ENCODE measurements at places on chromosomes 4 and X.

- DNase-seq, result no peak
Observed at GRCh38 chr4:5365071-5366008, 314.1 kb downstream of the STK32B start.

- DNase-seq, result no peak
Observed at GRCh38 chr4:118740869-118741268, 55.7 kb downstream of the METTL14 start.

DNA sequence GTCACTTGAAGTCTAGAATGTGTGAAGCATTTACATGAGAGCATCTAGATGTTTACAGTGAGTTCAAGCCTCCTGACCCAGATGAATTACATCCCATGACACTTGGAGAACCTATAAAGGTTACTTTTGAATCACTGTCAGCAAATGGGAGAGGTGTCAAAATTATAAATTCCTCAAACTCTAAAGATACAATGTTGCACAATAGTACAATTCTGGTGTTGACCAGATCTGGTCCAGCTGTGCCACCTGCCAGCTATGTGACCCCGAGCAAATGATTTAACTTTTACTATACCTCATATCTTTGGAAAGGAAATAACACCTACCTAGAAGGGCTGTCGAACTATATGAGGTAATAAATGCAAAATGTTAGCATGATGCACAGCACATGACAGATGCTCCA is 69.8 kb downstream of the JADE1 start:
- no peak for DNase-seq

- DNase-seq, result no peak
Observed at GRCh38 chr4:122005064-122005755, 53.4 kb upstream of the TRPC3 start.

DNA sequence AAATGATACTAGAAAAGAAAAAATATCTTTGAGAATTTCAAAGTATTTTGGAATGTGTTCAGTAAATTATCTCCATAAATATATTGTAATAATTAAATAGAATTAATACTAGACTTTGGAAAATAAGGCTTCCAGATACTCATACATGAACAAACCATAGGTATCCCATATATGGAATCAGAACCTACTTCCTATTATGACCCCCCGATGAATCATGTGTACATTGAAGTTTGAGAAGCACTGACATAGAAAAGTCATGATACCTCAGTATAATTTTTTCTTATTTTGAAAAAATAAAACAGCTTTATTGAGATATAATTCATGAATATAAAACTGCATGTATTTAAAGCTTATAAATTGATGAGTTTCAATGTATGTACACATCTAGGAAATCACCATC is 27.2 kb upstream of the SMARCA5 start:
- DNase-seq, result no peak

DNA sequence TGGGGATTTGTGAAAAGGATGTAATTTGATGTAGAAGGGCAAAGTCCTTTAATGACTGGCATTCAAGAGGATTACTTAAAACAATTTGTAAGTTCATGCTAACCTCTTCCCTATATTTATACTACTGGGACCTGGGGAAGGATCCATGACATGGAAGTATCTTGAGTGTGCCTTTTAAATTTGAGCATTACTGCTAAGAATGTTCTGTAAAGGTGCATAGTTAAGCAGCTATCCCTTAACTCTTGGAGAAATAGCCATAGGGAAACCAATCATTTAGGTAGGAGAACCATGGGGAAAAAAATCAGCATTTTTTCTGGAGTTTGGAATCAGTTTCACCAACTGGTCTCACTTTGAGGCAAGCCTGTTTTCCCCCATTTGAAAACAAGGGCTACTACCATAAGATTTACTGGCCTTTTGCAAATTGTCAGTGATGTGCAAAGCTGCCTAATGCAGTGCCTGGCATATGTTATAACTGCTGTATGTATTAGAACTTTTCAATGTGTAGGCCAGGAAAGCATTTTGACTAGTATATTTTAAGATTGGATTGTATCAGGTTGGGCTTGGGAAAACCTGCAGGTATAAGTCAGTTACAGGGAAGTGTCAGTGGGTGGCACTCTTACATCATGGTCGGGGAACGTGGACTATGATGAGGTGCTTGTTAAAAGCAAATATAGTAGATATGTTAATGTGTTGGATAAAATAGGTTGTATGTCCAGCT is 72.1 kb downstream of the PRSS12 start:
- DNase-seq, result no peak

DNA sequence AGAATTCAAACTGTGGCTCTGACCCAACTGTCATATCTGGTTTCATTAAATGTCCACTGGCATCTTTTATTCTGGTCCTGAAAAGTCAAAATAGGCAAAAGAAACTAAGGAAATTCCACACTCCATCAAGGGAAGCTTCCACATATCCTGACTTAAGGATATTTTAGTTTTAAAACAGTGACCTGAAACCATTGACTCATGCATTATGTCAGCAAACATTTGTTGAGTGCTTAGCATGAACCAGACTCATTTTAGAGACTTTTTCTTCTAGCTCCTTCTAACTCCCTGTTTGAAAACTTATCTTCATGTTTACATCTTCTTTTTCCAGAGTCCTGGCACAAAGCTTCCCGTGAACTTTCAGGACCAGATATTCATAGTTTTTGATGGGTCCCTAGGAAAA is 6.9 kb upstream of the CXCL1 start:
- no peak for DNase-seq

DNA sequence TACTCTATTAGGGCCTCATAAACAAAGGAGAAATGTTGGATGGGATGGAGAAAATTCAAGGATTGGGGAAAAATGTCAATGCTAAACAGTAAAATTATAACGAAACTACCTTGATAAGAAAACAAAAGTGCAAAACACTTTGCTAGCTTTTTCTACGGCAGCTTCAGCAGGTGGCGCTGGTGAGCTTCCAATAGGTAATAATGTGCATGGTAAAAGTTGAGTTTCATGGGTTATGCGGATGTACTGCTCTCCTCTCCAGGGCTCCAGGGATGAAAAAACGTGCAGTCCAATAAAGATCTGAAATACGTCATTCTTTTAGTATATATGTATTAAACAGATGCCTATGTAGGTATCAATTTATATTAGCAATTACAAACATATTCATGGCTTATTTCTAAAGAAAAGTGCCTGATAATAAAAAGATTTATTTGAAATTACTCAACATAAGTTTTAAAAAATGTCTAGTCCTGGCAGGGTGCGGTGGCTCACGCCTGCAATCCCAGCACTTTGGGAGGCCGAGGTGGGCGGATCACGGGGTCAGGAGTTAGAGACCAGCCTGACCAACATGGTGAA is 239.6 kb downstream of the GRXCR1 start:
- DNase-seq, result peak; percentile 3

- no peak for DNase-seq
Observed at GRCh38 chr4:108581083-108581482, 39.3 kb upstream of the RPL34 start.

- DNase-seq, result no peak
Observed at GRCh38 chr4:36712013-36712412, 430.6 kb downstream of the DTHD1 start.

DNA sequence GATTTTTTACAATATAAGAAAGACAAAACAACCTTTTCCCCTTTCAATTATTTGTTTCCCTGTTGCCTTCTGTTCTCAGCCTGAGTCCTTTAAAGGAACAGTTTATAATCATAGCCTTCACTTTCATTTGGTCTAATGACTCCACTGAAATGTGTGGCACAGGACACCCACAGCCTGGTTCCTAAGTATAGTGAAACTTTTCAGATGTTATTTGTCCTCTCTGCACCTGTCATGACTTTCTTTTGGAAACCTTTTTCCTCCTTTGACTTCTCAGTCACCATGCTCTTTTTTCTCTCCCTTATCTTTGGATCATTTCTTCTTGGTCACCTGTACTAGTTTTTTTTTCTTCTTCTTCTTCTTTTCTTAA is 237.8 kb upstream of the ANXA3 start:
- no peak for DNase-seq

DNA sequence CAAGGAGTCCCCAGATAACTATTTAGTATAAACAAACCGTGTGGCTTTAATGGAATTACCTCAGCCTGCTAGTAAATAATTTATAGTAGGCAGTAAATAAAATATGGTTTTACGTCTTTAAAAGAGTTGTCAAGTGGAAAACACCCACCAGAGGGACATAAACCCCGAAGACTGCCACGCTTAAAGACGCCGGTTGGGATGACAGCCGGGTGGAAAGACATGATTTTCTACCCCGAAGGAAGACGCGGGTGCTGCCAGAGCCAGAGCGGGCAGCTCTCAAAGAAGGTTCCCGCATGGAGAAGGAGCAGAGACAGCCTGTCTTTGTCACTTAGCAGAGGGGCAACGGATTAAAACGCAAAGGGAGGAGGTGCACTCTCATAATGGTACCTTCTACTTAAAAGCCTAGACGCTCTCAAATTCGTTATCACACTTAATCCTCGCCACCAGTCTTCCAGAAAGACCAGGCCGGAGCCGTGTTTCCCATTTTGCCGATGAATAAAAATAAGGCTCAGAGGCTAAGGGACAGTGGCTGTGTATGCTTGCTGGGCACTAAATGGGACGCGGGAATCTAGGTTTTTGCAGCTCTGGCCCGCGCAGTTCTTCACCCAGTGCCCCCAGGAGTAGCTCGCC is 140.5 kb upstream of the ZIC3 start:
- no peak for DNase-seq

DNA sequence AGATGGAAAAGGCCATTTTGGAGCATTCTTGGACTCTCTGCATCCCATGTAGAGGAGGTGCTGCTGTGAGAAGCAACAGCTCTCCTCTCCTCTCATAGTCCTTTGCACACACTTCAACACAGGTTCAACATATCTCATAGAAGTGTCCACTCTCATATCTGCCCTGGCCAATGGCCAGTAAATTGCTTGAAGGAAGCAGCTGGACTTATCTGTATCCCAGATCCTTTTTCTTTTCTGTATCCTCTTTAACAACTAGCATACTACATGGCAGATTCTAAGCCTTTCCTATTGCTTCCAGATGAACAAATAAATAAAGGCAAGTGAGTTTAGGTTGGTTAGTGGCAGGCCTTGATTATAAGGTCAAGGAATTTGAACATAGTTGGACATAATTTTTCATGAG is 122.0 kb downstream of the HS6ST2 start:
- no peak for DNase-seq

DNA sequence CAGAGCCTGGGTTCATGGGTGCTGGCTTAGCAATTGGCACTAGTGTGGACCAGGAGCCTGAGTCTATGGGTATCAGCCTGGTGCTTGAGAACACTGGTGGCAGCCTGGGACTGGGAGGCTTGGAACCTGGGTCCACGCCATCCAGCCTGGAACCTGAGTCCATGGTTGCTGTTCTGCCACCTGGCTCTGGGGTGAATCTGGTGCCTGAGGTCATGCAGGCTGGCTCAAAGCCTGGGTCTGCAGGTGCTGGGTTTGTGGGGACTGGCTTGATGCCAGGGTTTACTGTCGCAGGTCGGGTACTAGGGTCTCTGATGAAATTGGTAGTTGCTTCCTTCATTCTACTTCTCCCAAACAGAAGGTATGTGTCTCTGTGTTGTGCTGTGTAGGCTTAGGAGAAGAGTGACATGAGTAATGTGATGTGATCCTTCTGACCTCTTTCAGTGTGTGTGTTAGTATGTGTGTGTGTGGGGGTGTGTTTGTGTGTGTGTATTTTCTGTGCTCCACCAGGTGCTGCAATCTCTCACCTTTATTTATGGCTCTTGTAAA is 517.0 kb upstream of the EPHA5 start:
- no peak for DNase-seq

- DNase-seq, result no peak
Observed at GRCh38 chrX:110394651-110395050, 36.0 kb downstream of the RTL9 start.

DNA sequence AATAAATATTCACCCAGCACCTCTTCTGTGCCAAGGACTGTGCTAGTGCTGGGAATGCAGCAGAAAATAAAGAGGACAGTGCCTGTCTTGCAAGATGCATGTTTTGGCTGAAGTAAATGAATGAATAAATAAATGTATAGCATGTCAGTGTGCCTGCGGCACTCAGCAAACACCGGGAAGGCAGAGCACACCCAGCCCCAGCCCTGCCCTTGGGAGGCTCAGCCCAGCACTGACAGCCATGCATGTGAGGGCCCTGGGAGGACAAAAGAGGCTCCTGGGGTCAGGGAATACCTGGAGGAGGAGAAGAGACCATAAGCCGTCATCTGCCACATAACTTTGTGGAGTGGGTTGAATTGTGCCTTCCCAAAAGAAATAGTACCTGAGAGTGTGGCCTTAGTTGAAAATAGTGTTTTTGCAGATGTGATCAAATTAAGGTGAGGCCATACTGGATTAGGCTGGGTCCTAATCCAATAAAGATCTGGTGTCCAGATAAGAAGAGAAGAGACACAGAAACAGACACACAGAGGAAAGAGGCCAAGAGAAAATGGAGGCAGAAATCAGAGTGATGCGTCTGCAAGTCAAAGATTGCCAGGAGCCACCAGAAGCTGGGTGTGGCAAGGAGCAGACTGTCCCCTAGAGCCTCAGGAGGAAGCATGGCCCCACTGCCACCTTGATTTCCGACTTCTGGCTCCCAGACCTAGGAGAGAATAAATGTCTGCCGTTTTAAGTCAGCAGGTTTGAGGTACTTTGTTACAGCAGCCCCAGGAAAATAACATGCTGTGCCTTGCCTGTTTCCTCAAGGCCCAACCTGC is 16.3 kb downstream of the C4orf50 start:
- DNase-seq, result no peak

DNA sequence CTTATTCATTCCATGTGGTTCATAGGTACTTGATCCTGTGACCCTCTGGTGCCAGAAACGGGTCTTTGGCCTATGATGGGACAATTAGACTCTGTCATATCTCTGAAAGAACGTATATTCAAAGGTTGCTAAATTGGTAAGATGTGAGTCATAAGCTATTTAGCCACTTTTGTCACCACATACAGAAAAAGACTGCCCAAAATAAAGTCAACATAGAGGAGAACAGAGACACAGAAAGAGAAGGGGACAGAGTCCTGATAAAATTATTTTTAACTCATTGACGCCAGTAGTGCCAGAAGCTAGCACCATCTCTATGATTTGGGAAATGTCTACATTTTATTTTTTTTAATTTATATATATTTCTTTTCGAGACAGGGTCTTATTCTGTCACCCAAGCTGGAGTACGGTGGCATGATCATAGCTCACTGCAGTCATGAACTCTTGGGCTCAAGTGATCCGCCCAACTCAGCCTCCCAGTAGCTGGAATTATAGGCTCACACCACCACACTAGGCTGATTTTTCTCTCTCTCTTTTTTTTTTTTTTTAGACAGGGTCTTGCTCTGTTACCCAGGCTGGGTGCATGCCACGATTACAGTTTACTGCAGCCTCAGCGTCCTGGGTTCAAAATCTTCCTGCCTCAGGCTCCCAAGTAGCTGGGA is 92.1 kb upstream of the COX18 start:
- DNase-seq, result no peak

GRCh38 chrX:113980953-113981352 is 602.9 kb upstream of the HTR2C start:
- no peak for DNase-seq

DNA sequence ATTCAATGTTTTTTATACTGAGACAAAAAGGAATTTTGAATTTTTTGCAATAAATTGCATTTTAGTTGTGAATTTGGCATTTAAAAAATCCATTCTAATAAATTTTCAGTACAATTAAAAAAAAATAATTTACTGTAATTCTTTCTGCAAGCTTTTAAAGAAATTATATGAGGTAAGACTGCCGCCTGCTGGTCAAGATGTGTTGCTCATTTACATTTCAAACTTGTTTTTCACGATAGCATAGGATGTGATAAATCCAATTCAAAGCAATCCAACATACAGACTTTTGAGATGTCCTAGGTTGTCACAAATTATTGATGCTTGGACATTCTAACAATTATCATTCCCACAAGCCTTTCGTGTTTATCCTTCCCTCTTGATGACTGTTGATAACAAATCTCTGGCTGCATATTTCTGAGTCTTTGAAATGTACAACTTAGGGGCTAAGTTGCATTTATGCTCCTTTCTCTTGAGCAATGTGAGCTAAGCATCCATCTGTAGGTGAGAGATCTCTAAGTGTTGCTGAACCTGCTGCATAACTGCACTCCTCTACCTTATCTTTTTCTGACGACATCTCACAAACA is 21.7 kb upstream of the MFAP3L start:
- DNase-seq, result no peak

Measured in stimulated activated CD4-positive, alpha-beta T cell treated with anti-CD3 and anti-CD28 coated beads, Interleukin-15, amount 100 ng/mL, for 1 hour (primary cell).